ENCODE measurements at places on chromosomes 2 and 18. TPM values are rescaled to one million over a fixed set of nuclear protein-coding genes. Genes with fewer than 3 reads are reported as not detected.
A peak's percentile ranks its signal among the peaks of the same experiment; 100 is the strongest.

Gene HK2
- 55.2 TPM for total RNA-seq

Gene CABYR
- 5.4 TPM for total RNA-seq

Gene GKN2
- not detected for total RNA-seq

Gene GALR1
- not detected for total RNA-seq

Gene MAPK4
- not detected for total RNA-seq

Gene IL18R1
- 3.6 TPM for total RNA-seq

Gene MBOAT2
- total RNA-seq, result 30.7 TPM

Gene LYPD6
- total RNA-seq, result 2.4 TPM

Gene SKA1
- 11.6 TPM for total RNA-seq

Gene MAL
- total RNA-seq, result 1.6 TPM

- peak; percentile 72 for DNase-seq
Observed at GRCh38 chr2:190781604-190782198, 98.9 kb upstream of the GLS start.

DNA sequence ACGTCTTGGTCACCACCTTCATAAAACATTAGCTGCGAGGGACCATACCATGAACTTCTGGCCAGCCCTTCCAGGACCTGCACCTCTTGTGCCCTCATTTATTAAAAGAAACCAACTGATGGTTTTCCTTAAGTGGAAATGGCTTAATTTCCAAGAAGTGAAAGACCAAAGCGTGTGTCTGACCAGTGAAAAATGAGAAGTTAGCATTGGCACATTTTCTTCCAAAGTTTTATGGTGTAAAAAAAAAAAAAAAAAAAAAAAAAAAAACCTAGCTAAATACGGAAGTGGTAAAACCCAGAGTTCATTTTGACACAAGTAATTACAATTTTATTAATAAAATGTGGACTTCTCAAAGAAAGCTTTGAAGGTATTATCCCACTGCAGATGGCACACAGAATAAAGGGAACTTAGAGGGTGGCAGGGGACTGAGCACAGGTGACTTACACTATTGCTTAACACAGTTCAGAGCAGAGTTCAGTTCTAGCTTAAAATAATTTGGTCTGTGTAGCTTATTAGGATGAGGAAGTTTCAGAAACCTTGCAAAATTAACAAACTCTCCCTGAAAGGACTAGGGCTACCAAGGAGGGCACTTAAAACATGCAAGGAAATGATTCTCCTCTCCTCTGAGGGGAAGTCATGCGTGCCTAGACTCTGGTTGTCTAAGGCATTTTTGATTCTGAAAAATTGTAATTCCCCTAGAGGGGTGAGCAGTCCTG, 42.2 kb upstream of the EPG5 start:
- no peak for DNase-seq

DNA sequence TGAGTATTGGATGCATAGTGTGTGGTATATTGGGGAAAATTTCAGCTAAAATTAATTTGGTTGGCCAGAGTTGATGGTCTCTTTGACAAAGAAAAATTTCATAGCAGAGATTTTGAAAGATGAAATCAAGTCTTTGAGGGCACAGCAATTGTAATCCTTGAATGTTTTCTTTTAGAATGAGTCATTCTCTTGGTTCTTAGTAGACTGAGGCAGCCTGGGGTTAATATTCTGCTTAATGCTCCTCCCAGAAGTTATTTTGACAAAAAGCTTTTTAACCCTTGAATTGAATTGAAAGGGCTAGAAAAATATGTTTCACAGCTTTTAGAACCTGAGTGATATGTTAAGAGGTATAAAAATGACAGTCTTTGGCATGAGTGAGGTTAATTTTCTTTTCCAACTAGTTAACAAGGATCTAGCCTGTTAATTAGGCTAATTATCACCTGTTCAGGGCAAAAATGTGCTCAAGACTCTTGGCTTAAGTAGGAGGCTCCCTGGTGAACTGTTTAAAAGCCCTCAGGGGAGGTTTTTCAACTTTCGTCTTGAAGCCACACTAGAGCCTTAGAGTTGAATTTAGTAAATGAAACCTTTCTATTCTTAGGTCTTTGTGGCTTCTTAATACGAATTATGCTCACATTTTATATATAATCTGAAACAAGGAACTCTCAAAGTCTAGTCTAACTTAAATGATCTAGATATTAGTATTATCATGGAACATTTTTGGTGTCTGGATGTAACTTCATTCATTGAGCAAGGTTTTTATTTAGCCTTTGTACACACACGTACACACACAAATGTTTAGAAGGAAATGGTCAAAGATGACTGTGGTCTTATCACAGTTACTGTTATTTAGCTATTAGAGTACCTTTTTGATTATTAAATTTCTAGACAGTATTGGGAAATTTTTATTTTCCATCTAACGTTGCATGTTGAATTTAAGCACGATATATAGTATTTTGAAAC, 272.5 kb downstream of the ZNF407 start:
- DNase-seq, result no peak

DNA sequence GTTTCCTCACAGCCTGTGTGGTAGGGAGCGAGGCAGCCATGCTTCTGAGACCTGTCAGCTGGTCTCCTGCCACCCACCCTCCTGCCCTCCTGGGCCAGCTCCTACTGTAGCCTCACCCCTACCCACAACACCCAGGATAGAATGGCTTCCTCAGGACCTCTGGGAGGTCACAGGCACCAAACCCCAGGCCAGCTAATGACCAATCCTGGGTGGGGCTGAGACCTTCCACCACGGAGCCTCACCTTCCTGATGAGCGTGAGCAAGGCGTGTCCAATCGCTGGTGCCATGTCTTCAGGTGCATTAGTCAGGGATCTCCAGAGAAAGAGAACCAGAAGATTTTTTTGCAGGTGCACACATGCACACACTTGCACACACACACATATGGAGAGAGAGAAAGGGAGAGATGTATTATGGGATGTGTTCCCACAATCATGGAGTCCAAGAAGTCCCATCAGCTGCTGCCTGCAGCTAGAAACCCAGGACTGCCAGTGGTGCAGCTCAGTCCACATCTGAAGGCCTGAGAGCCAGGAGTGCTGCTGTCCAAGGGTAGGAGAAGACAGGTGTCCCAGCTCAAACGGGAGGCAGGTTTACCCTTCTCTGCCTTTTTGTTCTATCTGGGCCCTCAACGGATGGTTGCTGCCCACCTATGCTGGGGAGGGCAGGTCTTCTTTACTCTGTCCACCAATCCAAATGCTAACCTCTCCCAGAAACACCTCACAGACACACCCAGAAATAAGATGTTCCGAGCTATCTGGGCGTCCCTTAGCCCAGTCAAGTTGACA, 70.4 kb upstream of the HDAC4 start:
- DNase-seq, result no peak

DNA sequence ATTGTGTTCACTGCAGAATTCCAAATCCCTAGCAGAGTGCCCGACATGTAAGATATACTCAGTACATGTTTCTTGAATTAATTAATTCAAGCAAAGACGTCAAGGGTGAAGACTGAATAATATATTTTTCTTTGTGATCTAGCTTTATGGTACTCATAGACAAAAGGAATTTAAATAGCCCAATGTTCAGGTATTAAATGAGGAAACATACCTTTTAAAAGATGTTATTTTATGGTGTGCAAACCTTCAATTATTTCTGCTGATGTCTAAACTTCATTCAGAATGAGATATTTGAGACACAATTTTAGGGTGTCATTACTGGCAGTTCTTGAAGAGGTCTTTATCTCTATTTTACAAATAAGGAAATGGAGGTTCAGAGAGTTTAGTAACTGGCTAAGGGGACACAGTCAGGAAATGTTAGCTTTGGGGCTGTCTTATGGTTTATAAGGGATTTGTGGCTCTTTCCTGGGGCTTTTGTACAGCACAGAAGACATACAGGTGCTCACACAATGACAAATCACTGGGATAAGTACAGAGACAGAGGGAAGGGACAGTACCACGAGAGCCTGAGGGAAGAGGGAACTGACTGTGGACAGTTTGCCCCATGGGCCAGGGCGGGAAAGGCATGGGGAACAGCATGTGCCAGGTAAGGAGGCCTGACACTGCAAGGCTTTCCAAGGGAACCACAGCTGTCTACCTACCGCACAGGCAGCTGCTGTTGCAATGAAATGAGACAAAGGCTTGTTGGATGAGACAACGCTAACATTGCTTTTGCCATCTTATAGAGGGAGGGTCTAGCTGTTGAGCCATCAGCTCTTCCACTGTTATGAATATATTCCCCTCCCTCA, 155.3 kb downstream of the DDX1 start:
- no peak for DNase-seq

- DNase-seq, result no peak
Observed at GRCh38 chr2:128394007-128394730, 75.5 kb upstream of the HS6ST1 start.

DNA sequence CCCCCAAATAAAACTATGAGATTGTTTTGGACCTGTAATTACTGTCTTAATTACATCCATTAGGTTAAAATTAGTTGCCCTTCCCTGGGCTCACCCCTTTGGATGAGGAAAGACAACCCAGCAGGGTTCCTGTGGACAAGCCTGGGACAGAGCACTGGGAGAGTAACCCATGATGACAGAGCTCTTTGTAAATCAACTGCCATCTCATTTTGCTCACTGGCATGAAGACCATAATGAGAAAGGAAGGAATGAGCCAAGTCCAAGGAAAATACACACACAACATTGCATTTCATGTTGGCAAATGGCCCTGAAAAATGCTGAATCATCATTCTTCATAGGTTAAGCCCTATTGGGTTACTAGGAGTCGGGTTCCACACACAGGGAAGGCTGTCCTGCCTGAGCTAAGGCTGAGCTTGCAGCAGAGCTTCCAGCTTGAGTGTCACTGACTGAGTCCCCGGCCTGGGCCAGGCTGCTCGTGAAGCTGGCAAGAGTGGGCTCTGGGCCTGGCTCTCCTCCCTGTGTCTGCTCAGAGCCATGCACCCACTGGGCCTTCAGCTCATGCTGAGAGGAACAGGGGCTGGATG, 94.1 kb upstream of the ACAA2 start:
- no peak for DNase-seq

GRCh38 chr2:108165729-108166128, 74.0 kb upstream of the SULT1C3 start:
- no peak for DNase-seq

GRCh38 chr2:135311268-135311667, 219.8 kb downstream of the ZRANB3 start:
- peak; percentile 23 for DNase-seq

GRCh38 chr18:79641722-79642497, 37.7 kb upstream of the CTDP1 start:
- DNase-seq, result no peak

- no peak for DNase-seq
Observed at GRCh38 chr18:76572518-76573247, 77.6 kb upstream of the ZNF516 start.

DNA sequence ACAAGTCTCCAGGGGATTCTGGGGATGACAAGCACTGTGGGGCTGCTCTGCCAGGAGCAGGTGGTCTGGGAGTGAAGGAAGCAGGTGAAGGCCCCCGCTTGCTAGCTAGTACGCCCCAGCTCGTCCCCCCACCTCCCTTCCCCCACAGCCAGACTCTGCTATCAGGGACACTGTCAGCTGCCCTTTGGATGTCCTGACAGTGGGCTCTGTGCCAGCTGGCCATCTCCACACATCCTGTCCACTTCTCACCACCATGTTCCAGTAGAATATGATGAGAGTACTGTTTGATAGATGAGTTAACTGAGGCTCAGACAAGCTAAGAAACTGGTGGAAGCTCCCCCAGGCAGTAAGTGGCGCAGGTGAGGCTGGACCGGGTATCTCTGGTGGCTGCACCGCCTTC, 276.2 kb downstream of the CELF4 start:
- no peak for DNase-seq

DNA sequence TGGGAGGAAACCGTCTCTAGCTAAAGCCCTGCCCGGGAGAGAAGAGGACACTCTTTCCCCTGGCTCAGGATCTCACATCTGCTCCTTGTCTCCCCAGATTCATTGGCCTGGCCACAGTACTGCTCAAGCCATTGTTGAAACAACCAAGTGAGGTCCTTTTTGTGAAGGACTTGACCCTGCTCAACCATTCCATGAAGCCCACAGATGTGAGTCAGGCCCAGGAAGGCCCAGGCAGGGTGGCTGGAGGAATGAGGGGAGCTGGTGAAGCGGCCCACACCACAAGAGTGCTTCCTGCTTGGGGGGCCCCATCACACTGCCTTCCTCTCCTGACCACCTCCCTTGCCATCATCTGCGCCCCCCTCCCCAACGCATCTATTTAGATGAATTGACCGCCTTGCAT, 5.1 kb downstream of the FER1L5 start:
- no peak for DNase-seq

DNA sequence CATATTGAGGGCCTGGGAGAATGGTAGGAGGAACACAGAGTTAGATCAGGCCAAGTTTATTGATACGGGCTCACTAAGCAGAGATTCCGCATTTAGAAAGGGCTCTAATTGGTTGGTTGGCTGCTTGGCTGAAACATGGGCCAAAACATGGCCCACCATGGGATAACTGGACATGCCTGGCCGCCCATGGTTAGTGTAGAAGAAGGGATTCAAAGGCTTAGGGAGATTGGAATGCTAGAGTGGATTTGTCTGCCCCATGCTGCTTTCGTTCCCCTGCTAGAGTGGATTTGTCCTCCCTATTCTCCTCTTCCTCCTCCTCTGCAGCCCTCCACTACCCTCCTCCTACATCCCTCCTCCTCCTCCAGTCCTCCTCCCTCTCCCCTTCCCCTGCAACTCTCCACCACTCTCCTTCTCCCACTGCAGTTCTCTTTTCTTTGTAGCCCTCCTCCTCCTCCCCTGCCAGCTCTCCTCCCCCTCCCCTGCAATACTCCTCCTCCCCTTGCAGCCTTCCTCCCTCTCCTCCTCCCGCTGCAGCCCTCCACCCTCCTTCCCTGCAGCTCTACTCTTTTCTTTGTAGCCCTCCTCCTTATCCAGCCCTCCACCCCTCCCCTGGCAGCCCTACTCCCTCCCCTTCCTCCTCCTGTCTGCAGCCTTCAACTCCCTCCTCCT, 17.2 kb downstream of the BOK start:
- no peak for DNase-seq

DNA sequence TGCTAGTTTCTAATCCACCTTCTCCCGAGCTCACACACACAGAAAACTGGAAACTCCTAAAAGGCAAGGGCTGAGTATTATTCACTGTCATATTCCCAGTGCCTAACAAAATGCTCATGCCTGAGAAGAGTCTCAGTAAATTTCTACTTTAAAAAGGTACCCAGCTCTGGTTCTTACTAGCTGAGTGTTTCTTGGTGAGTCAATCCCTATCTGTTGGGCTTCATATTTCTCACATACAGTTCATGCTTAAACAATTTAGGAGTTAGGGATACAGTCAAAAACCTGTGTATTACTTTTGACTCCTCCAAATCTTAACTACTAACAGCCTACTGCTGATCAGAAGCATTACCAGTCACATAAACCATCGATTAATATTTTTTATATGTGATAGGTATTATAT, 204.9 kb downstream of the EN1 start:
- DNase-seq, result no peak

GRCh38 chr18:37674570-37674969, 109.0 kb upstream of the CELF4 start:
- DNase-seq, result no peak

- no peak for DNase-seq
Observed at GRCh38 chr2:151568501-151568900, 158.8 kb downstream of the RIF1 start.

All from PC-3 (cell line).